ENCODE measurements at places on chromosomes 5 and 9. TPM values are rescaled to one million over a fixed set of nuclear protein-coding genes. Genes with fewer than 3 reads are reported as not detected.

- no peak overlapping the region for H3K4me3 ChIP-seq
- H3K4me1 ChIP-seq, result no peaks in the 10 kb centered on the region
- no peak for DNase-seq
- no peaks in the 10 kb centered on the region for H3K27me3 ChIP-seq
- H3K27ac ChIP-seq, result no peak overlapping the region
Measured at GRCh38 chr5:131394128-131394527, 130.3 kb downstream of the CDC42SE2 start.

DNA sequence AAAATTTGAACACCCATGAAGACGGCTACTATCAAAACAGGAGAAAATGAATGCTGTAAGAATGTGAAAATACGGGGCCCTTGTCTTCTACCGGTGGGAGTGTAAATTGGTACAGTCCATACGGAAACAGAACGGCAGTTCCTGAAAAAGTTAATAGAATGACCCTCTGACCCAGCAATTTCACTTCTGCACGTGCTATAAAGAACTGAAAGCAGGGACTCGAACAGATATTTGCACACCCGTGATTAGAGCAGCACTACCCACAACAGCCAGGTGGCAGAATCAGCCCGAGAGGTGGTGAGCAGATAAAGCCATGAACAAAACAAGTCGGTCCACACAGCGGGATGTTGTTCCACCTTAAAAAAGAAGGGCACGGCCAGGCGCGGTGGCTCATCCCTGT lies 22.6 kb upstream of the SLC12A7 start:
- H3K27me3 ChIP-seq, result peaks cover 24% of the 10 kb centered on the region
- no peaks in the 10 kb centered on the region for H3K36me3 ChIP-seq
- DNase-seq, result no peak
- peaks cover 4% of the 10 kb centered on the region for H3K4me1 ChIP-seq
- H3K27ac ChIP-seq, result no peak overlapping the region

Gene SGCD
- total RNA-seq, result not detected

DNA sequence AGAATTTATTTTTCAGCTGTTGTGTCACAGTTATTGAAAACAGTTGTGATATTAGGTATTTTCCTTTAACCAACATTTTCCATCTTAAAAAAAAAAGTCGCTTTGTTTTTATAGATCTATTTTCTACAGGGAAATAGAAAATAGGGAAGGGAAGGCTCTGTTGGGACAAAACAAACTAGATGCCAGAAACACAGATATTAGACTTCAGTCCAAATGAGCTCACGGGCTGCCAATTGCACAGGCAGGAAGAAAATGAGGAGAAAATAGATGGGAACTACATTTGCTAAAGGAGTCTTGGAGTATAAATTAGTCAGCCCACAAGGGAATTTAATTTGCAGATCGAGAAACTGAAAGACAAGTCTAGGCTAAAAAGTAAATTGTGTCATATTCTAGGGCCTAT lies 21.4 kb upstream of the ISOC1 start:
- no peaks in the 10 kb centered on the region for H3K4me1 ChIP-seq
- no peak overlapping the region for H3K4me3 ChIP-seq
- no peaks in the 10 kb centered on the region for H3K36me3 ChIP-seq
- H3K27ac ChIP-seq, result no peak overlapping the region

GRCh38 chr9:7982907-7983306 lies 183.3 kb upstream of the DMAC1 start:
- H3K27ac ChIP-seq, result no peak overlapping the region
- no peaks in the 10 kb centered on the region for H3K4me1 ChIP-seq
- H3K36me3 ChIP-seq, result no peaks in the 10 kb centered on the region
- H3K4me3 ChIP-seq, result no peak overlapping the region
- no peaks in the 10 kb centered on the region for H3K27me3 ChIP-seq

GRCh38 chr9:92714016-92714415 lies 44.1 kb upstream of the IPPK start:
- DNase-seq, result no peak
- no peak overlapping the region for H3K4me3 ChIP-seq
- no peak overlapping the region for H3K27ac ChIP-seq

DNA sequence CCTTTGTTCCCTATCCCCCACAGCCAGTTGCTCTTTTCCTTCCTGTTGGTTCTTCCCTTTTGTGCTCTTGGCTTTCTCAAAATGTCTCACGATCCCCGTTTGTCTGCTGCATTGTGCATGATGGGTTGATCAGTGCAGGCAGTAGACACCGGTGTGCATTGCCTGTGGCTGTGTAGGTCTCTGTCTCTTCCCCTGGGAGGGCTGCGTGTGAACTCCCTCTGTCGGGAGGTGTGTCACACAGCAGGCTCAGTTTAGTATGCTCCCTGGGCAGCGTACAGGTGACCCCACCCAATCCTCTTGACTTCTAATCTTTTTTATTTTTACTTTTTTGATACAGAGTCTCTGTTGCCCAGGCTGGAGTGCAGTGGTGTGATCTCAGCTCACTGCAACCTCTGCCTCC lies 265.3 kb downstream of the FSTL4 start:
- H3K36me3 ChIP-seq, result no peaks in the 10 kb centered on the region
- no peak overlapping the region for H3K27ac ChIP-seq
- H3K4me3 ChIP-seq, result no peak overlapping the region
- H3K4me1 ChIP-seq, result no peaks in the 10 kb centered on the region

Gene PTPA
- total RNA-seq, result 119 TPM

Gene GABRA1
- not detected for total RNA-seq

GRCh38 chr9:129146441-129146941 lies 31.6 kb downstream of the IER5L start:
- H3K4me1 ChIP-seq, result peaks cover 8% of the 10 kb centered on the region
- no peaks in the 10 kb centered on the region for H3K27me3 ChIP-seq
- H3K27ac ChIP-seq, result no peak overlapping the region
- no peak overlapping the region for H3K4me3 ChIP-seq
- H3K36me3 ChIP-seq, result peaks cover 53% of the 10 kb centered on the region

Gene GABRB2
- total RNA-seq, result not detected

GRCh38 chr5:33725806-33726205 lies 166.0 kb downstream of the ADAMTS12 start:
- H3K27me3 ChIP-seq, result peaks cover 18% of the 10 kb centered on the region
- H3K4me3 ChIP-seq, result no peak overlapping the region
- H3K4me1 ChIP-seq, result no peaks in the 10 kb centered on the region

DNA sequence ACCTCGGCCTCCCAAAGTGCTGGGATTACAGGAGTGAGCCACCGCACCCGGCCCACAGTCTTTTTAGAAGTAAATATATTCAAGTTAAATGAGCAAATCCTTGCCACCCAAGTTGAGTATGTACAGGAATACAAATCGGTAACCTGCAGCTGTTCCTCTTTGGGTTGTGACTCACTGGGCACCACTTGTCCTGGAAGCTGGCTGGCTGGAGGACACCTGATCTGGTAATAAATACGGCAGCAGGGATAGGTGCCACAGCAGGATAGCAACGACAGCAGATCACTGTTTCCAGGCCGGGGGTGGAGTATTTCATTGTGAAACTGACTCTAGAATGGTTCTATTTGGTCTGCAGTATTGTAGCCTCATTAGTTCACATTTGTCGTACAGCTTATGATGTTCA lies 35.7 kb upstream of the SLC36A2 start:
- peaks cover 35% of the 10 kb centered on the region for H3K27me3 ChIP-seq
- no peak overlapping the region for H3K27ac ChIP-seq
- no peaks in the 10 kb centered on the region for H3K36me3 ChIP-seq
- H3K4me1 ChIP-seq, result no peaks in the 10 kb centered on the region
- no peak overlapping the region for H3K4me3 ChIP-seq

Gene SPINK13
- not detected for total RNA-seq

- DNase-seq, result no peak
- no peaks in the 10 kb centered on the region for H3K4me1 ChIP-seq
- H3K27me3 ChIP-seq, result peaks cover 27% of the 10 kb centered on the region
- no peak overlapping the region for H3K27ac ChIP-seq
- H3K4me3 ChIP-seq, result no peak overlapping the region
- H3K36me3 ChIP-seq, result no peaks in the 10 kb centered on the region
Measured at GRCh38 chr5:157486861-157487260, 26.8 kb downstream of the NIPAL4 start.

DNA sequence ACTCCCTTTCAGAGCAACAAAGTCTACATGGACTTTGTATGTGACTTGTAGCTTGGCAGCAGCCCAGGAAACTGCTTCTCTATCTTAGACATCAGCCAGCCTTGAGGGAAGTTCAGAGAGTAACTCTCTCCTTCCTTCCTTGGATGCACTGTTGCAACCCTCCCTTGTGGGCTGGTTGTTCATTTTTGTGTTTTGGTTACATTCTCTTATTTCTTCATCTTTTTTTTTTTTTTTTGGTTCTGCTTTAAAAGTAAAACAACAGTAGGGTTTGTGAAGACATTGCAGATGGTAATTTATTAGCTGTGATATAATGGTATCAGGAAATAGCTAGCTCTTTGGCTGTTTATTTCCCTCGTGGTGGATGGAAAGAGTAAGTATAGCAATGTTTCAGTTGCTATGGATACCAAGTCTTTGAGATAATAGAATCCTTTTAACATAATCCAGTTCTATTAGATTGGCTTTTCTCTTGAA lies 97.9 kb upstream of the MAMDC2 start:
- no peak overlapping the region for H3K4me3 ChIP-seq
- H3K27ac ChIP-seq, result no peak overlapping the region
- no peaks in the 10 kb centered on the region for H3K27me3 ChIP-seq
- H3K4me1 ChIP-seq, result no peaks in the 10 kb centered on the region

All from K562 (cell line).